ENCODE measurements at places on chromosomes 12 and 14. TPM values are rescaled to one million over a fixed set of nuclear protein-coding genes. Genes with fewer than 3 reads are reported as not detected.

SLC39A2 gene
- 0.82 TPM for total RNA-seq

TPI1 gene
- total RNA-seq: 380 TPM

KRT6C gene
- not detected for total RNA-seq

SLC11A2 gene
- 48.7 TPM for total RNA-seq

AEBP2 gene
- total RNA-seq: 12.5 TPM

Data from transverse colon (tissue), 4 donors.